ENCODE measurements at places on chromosomes 5 and 9.

GRCh38 chr5:27748847-27749246 is 710.5 kb upstream of the CDH9 start:
- no peak for DNase-seq

DNA sequence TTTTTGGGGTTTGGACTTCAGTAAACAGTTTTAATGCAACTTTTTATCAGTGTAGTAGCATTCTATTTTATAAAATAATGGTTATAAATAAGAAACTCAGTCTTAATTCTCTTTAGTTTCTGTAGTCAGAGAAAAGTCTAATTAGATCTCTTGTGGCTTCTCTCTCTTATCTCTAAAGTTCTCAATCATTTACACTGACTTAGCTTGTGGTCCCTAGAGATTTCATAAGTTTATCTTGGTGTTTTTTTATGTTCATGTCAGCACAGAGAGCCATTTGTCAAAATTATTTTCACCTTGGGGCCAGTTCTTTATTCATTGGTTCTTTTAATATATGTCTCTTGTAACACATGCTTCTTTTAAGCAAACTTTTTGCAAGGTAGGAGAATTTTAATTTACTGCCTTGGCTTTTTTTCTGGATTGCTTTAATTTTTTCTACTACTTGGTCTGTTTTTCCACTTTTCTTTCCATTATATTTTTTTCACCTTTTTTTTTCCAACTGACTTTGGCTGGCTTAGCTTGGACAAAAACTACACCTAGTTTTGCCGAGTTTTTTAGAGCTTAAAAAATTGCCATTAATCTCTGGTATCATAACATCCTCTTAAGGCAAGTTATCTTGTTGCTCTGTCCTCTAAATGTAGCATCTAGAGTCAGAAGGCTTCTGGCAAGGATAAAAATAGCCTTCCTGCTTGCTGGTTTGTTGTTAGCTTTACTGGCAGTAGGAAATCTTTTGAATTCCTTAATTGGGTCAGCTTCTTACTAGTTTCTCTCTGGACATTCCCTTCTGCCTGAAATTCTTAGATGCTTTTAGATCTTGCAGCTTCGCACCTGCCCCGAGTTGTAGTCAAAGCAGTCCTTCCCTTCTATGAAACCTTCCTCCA is 35.3 kb downstream of the CPEB4 start:
- no peak for DNase-seq

GRCh38 chr5:92637960-92638359 is 943.1 kb downstream of the NR2F1-AS1 start:
- no peak for DNase-seq

DNA sequence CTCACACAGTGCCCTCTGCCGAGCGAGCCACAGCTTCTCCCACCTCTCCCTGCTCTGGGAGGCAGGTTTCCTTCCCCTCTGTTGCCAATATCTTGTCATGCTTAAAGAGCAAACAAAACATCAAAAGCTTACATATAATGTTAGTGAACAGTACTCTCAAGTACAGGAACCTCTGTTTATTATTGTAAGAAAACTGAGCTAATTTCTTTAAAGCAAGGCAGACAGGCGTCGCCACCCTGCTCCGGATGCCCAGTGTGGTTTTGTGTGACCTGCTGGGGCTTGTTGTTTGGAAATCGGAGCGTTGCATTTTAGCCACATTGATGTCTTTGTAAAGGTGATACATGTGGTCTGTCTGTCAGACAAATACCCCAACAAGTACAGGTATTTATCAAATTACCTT is 401.4 kb upstream of the IRX1 start:
- no peak for DNase-seq

- no peak for DNase-seq
These were observed 89.0 kb downstream of the FRMD3 start for GRCh38 chr9:83449166-83449565.

DNA sequence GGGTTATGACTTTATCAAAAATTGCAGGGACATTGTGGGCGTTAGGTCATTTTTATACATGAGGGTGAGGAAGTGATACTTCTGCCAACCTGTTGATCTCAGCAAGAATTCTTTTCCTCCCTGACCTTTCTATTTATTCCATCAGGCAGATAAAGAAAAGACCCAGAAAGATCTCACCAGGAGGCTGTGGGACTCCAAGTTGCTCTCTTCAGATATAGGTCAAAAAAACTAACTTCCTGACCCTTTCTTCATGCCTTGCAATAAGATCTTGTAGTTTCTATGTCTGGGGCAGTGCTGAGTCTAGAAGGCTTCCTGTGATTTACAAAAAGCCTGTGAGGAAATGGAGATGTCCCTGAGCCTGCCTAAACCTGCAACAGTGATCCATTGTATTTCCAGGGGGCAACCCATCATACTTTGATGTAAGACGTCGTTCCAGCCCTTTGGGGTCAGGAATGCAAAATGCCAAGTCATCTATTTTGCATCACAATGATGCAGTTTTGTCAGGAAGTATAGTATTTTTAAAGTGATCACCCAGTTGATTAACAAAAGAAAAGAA is 22.0 kb upstream of the PIK3R1 start:
- DNase-seq = no peak

DNA sequence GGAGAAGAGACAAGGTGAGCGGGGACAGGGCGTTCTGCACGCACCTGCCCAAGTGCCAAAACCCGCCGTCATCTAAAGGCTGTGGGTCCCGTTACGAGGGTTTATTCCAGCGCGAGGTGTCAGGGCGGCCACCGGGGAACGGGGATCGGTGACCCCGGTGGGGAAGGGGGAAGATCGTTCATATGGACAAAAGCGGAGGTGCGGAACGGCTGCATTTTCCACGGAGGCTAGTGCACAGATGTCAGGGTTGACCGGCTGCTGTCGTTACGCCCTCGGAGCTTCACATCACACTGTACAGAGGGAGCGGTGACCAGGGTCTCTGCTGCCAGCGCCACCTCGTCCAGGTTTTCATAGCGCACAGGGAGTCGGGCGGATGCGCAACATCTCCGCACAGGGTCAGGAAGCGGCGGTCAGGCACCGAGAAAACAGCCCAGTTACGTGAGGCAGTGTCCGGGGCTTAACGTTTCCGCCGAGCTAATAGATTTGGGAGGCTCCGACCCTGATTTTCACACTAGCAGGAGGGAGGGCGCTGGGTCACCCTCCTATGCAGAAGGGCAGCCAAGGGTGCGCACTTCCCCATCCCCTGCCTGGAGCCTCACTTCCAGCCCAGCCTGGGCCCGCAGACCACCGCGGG is 13.5 kb downstream of the BTNL9 start:
- DNase-seq = no peak

- no peak for DNase-seq
These were observed 89.4 kb downstream of the SHC3 start for GRCh38 chr9:89089176-89089575.

Data from RCC 7860 (cell line).